ENCODE measurements at places on chromosomes 7 and 10.

- no peak for DNase-seq
Observed at GRCh38 chr10:58998924-58999713, 177.3 kb upstream of the PHYHIPL start.

DNA sequence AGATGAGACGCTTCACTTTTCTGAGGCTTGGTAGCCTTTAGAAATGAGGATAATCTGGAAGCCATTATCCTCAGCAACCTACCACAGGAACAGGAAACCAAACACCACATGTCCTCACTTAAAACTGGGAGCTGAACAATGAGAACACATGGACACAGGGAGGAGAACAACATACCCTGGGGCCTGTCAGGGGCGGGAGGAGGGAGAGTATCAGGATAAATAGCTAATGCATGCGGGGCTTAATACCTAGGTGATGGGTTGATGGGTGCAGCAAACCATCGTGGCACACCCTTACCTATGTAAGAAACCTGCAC lies 48.9 kb downstream of the LRGUK start:
- DNase-seq = no peak

- DNase-seq = no peak
Observed at GRCh38 chr10:96548589-96548988, 34.9 kb upstream of the TLL2 start.

- no peak for DNase-seq
Observed at GRCh38 chr10:8183241-8183704, 128.8 kb downstream of the GATA3 start.

DNA sequence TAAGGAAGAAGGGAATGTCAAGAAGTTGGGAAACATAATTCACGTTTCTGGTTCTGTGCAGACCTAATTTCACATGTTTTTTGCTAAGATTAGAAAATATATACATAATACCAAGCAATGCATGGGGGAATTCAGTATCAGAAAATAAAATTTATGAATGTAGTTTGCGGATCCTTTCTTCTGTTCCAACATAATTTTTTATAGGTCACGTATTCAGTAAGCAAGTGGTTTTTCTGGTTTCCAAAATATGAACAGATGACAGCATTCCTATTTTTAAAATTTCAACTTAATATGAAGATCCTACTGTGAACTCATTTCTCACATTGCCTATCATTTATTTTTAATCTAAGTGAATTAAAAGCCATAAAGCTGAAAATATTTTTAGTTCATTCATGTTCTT lies 560.0 kb upstream of the NRG3 start:
- DNase-seq = no peak

DNA sequence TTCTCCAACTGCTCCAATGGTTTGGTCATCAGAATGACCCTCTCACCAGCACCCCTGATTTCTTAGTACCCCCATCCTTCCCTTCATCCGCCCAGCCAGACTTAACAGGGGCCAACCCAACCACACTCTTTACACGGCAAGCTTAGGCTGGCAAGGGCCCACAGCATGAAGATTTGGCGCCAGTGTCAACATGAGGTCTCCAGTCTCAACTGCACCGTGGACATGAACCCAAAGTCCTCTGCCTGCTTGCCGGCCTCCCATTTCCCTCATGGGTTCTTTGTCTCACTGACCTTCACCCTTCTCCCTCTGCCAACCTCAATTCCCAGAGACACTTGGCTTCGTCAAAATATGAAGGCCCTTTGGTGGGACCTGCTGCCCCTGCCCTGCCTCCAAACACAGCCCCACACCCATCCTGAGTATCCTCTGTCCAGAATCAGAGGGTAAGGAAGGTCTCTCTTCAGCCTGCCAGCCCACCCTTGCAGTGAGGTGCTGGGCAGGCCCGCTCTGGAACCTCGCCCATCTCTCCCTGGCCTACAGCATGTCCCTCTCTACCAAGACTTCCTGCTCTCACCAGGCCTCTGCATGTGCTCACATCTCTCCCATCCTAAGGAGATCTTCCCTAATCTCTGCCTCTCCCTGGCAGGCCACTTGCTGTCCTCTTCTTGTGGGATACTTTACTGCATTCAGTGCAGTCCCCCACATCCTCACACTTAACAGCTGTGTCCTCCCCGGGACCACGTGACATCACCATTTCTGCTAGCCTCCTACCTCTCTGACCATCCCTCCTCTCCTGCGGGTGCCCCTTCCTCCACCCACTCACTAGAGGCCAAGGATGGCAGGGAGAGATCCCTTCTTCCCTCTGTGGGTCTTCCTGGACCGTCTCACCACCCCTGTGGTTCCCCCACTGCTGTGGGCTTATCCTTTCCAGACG lies 91.7 kb upstream of the ZMIZ1 start:
- DNase-seq = no peak

Measured in NCI-H2081 treated with DMSO at 0.1 percent for 48 hours (cell line).